ENCODE measurements at places on chromosomes 6 and 20.

DNA sequence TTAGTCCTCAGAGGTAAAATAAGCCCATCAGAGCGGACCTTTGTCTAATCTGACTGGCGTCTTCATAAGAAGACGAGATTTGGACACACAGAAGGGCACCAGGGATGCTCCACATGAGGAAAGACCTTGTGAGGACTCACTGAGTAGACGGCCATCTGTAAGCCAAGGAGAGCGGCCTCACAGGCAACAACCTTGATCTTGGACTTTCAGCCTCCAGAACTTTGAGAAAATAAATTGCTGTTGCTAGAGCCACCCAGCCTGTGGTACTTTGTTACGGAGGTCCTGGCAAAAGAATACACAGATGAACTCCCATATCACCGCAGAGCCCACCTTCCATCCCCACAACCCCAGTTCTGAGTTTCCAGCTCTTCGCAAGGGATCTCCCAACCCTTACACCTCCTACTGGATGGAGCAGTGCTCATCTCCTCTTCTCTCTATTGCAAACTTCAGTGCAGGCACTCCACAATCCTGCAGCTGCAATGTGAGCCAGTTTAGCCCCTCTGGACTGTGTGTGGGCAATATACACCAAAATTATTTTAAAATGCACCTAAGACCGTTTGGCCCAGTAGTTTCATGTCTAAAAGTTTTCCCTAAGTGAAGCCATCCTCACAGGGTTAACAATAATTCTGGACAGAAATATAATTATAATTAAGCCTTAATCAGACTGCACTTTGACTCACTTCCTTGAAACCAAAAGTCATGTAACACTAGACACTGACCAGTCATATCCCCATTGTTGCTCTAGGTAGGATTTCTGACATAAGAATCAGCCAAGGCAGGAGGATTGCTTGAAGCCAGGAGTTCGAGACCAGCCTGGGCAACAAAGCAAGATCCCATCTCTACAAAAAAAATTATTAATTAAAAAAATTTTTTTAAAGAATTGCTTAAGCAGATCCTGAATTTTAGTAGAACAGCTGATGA, 8.8 kb upstream of the TRIM31 start:
- DNase-seq: no peak

- DNase-seq: no peak
These were observed 459.2 kb downstream of the RNF144B start for GRCh38 chr6:18846327-18846726.

GRCh38 chr20:44642203-44643153, 9.0 kb downstream of the ADA start:
- peak; percentile 87 for DNase-seq

- DNase-seq: peak; percentile 81
These were observed 724 bp downstream of the CDKN1A start for GRCh38 chr6:36679043-36679833.

DNA sequence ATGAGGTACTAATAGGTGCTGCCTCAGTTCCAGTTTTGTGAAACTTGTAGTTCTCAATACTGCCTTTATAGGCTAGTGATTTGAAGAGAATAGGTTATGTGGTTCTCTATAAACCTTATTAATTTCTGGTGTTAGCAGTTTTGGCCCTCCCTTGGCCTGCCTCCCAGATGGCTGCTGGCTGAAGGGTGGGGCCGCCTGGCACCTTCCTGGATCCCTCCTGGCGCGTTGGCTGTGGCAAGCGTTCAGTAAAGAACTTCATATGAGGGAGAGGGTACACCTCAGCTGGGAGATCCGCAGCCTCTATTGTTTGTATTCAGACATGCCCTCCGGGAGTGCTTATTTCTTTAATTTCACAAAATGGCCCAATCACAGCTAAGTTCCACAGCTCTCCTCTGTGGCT, 51.9 kb downstream of the FAM120B start:
- peak; percentile 23 for DNase-seq

DNA sequence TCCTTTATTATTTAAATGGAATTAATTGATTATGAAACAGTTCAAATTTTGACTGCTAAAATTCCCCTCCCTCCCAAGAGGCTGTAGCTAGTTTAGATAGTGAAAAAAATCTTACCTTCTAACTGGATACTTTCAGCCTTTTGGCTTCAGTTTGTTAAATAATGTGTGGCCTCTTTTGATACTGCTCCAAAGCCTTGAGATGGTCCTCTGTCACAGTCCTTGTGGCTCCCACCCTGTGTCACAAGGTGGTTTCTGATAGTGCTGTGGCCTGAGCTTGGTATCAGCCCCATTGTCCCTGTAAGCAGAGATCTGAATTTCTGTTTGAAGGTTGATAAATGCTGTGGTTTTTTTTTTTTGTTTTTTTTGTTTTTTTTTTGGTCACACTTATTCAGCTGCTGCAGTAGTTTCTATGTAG, 20.8 kb downstream of the PANK2 start:
- DNase-seq: no peak

- no peak for DNase-seq
These were observed 105.5 kb upstream of the BACH2 start for GRCh38 chr6:90401933-90402830.

DNA sequence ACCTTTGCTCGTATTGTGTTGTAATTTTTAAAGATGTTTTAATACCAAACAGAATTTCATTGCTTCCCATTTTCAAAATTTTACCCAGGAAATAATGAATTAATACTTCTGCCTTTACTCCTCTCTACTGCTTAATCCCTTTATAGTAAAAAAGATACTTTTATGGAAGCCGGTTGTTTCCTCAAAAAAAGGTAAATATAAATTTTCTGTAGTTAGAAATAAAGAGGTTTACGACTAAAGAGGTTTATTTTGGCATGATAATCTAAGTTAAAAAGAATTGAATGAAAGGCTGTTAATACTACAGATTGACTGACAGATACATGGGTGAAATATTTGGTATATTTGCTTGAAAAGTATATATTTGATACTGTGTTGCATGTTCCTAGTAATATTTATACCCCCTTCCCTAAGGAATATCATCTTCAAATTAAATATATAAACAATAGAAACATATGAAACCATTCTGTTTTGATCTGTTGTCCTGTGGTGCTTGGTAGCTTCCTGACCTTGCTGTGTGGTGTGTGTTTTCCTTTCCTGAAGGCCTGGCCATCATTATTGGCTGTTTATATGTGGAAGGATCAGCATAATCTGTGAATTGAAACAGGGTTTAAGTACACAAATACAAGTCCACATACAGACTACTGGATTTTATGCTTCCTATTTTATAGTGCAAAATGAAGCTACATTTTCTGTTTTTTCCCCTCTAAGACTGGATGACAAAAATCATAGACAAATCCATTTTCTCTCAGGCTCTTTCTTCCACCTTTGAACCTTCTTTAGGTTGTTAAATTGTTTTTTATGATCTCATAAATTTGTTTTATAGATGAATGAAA, 2.3 kb downstream of the LIN28B start:
- no peak for DNase-seq

- DNase-seq: peak; percentile 47
These were observed 515.3 kb downstream of the CDKAL1 start for GRCh38 chr6:21049572-21049971.

DNA sequence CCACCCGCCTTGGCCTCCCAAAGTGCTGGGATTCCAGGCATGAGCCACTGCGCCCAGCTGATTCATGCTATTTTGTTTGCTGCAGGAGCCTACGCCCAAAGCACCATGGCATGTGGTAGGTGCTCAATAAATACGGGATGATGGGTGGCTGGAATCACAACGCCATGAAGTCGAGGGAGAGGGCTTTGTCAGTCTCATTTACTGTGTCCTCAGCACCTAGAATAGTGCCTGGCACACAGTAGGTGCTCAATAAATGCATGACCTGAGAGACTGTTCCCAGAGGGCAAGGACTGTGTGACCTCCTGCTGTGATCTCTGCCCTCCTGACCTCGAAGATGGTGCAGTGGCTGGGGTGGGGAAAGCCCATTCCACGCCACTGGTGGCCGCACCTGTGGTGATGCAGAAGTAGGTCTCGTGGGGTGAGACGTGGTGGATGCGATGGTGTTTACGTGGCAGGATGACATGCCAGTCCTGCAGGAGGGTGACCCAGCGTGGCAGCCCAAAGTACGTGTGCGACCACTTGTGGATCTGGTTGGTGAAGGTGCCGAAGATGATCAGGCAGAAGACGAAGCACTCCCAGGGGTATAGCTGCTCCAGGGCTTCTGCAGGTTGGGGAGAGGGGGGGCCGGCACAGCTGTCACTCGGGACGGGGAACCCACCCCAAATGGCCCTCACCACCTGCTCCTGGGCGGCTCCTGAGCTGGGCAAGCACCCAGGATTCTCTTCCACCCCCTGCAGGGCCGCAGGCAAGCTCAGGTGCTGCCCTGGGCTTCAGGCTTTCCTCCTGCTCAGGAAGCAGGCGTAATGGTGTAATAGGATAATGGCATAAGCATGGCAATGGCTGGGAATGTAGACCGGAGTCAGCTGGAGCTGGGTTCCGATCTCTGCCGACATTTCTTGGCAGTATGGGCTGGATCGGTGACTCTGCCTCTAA, 14.9 kb upstream of the UBE2V1 start:
- no peak for DNase-seq

DNA sequence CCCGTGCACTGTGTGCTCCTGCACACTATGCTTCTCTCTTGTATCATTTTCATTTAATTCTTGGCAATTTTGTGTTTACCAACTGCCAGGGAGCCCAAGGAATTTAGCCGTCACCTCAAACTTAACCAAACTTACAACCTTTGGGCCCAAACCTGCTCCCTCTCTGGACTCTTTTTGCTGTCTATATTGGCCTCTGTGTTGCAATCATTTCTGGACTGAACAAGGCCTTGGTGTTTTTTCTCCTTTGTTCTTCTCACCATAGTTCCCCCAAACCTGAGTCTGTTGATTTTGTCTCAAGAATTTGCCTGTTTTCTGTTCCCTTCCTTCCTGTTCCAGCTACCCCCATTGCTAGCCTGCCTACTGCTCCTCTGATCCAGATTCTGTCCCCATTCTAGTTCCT, 19.2 kb downstream of the DCBLD1 start:
- DNase-seq: no peak

DNA sequence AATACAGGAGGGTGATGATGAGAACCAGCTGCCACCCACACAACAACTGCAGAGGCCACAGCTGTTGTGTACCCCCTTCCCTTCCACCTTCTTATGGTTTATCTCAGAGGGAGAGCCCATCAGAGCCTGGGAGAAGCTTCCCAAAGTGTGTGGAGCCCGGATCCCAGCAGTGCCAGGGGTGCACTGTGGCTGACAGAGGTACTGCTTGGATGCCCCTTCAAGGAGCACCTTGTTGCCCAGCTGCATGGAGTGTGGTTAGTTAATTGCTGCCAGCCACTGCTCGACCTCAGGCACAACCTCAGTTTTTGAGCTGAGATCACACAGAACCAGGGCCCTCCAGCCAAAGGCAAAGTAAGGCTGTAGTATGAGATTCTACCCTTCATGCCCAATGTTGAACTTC, 13.0 kb downstream of the PI3 start:
- DNase-seq: no peak

DNA sequence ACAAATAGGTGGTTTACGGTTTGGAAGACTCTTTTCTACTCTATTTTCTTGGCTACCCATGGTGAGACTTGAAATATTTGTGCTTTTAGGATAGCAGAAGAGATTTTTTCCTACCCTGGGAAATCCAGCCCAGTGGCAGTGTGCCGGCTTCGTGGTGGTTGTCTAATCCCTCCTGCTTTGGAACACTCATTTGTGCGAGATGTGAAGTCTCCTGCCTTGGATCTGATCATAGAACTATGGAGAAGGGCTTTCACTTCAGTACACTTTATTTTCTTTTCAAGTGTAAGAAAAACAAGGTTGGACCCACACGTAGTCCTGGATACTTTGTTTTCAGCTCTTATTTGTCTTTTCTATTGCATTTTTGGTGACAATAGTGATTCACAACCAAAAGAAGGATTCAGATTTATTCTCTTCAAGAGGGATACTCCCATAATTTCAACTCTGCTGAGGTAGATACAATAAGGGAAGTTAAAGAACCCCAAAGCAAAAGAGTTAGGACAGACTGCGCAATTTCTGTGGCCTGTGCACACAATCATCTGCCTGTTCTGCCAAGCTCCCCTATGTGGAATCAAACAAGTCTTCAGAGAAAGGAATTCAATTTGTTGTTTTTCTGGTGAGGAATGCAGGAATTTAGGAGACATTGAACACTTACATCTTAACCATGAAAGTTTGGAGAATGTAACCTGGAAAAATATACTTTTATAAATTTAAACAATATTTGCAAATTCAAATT, 413.2 kb downstream of the GJA1 start:
- no peak for DNase-seq

DNA sequence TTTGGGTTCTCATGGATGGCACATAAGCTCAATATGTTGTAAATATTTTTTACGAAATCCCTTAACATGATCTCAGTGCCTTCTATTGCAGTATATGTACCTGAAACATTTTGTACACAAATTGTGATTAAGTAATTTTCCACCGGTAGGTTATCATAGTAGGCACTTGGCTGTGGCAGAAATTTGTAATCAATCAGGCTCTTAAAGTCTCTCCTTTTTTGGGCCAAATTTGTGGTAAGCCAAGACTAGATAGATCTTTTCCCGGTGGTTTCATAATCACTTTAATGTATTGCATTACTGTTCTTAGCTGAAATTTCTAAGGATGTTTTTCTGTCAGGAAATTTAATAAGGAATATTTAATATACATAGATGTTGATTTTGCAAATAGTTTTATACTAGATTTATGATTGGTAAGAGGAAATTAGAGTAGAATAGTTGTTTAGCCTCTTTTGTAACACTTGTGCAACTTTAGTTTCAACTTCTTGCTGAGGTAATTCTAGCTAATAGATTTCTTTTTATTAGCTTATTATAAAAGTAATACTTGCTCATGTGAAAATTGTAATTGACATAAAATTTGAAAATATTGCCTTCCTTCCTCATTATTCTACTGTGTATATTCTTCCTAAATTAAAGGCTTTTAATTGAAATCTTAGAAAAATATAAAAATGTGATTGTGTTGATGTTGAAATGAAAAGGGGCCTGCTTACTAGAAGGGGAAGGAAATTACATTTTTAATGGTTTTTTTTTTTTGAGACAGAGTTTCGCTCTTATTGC, 3.2 kb downstream of the PCMT1 start:
- DNase-seq: peak; percentile 30

DNA sequence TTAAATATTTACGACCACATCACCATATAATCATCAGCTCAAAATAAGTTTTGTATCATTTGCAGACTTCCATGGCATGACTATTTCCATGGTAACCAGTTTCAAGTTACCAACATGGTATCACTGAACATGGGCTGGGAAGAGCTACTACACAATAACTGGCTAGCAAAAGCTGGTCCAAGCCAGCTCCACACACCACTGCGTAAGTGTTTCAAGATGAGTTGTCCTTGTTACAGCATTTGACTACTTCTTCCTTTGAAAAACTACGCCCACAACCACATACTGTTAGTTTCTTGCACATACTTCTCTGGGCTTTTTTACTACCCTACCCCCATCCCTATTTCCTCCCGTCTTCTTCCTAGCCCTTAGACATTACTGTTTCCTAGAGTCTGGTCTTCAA, 8.5 kb downstream of the CD164 start:
- DNase-seq: peak; percentile 40

- no peak for DNase-seq
These were observed 172.3 kb downstream of the TRIM27 start for GRCh38 chr6:28751514-28751913.

- no peak for DNase-seq
These were observed 49.6 kb upstream of the AFDN start for GRCh38 chr6:167776906-167777627.

All from GM23248 (cell line).